Right lobe of liver (tissue), 6 donors: ENCODE measurements at places on chromosomes 2 and 18. TPM values are rescaled to one million over a fixed set of nuclear protein-coding genes. Genes with fewer than 3 reads are reported as not detected.

DNA sequence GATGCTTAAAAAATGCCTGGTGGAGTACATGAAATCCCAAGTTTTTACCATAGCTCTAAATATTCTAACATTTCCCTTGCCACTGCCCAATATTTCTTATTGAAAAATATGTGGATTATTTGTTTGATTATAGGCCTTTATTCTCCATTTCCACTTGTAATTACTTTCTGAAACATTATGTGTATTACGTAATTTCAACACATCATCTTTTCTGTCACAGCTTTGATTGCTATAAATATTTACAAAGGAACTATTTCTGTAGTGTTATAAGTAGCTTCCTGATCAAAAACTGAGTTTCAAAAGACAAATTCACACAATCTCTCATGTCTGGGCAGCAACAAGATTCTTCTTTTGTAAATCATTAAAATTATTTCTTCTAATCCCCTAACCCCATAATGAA, 859.6 kb upstream of the CRIM1 start:
- H3K4me1 ChIP-seq = no peaks in the 10 kb centered on the region
- no peaks in the 10 kb centered on the region for H3K27me3 ChIP-seq
- H3K27ac ChIP-seq = no peak overlapping the region
- H3K4me3 ChIP-seq = no peak overlapping the region

Gene GLI2
- total RNA-seq = 0.46 TPM

Gene C2orf72
- total RNA-seq = 82.4 TPM

- H3K27me3 ChIP-seq = no peaks in the 10 kb centered on the region
- DNase-seq = no peak
- H3K27ac ChIP-seq = no peak overlapping the region
- no peak overlapping the region for H3K4me3 ChIP-seq
- H3K36me3 ChIP-seq = peaks cover 29% of the 10 kb centered on the region
Observed at GRCh38 chr2:200425026-200425821, 84.6 kb downstream of the KCTD18 start.

Gene PROKR1
- total RNA-seq = not detected

- H3K36me3 ChIP-seq = no peaks in the 10 kb centered on the region
- H3K4me1 ChIP-seq = no peaks in the 10 kb centered on the region
- no peak overlapping the region for H3K27ac ChIP-seq
- H3K4me3 ChIP-seq = no peak overlapping the region
Observed at GRCh38 chr18:13536578-13536977, 189.8 kb downstream of the FAM210A start.

Gene TTC32
- total RNA-seq = 5.2 TPM
